Smooth muscle cell of the brain vasculature (primary cell): ENCODE measurements at places on chromosomes 1 and 21.

DNA sequence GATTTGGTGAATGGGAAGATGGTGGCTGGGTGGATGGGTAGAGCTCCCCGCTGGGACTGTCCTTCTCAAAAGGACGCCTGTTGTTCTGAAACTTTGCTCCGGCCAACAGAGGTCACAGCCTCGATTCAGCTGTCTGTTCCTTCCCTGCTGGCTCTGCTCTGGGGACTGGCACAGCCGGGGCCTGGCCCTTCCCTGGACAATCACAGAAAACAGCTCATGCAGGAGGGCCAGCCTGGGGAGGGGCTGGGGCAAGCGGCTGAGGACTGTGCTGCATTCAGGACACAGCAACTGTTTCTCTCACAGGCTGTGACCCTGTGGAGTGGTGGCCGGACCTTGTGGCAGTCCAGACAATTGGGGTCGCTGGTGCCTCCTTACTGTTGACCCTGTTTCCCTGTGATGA, 110.7 kb upstream of the TMEM51 start:
- no peak for DNase-seq

- DNase-seq: no peak
Observed at GRCh38 chr1:30637183-30637980, 86.0 kb downstream of the MATN1 start.

- no peak for DNase-seq
Observed at GRCh38 chr1:202471246-202471645, 122.7 kb downstream of the PPP1R12B start.

DNA sequence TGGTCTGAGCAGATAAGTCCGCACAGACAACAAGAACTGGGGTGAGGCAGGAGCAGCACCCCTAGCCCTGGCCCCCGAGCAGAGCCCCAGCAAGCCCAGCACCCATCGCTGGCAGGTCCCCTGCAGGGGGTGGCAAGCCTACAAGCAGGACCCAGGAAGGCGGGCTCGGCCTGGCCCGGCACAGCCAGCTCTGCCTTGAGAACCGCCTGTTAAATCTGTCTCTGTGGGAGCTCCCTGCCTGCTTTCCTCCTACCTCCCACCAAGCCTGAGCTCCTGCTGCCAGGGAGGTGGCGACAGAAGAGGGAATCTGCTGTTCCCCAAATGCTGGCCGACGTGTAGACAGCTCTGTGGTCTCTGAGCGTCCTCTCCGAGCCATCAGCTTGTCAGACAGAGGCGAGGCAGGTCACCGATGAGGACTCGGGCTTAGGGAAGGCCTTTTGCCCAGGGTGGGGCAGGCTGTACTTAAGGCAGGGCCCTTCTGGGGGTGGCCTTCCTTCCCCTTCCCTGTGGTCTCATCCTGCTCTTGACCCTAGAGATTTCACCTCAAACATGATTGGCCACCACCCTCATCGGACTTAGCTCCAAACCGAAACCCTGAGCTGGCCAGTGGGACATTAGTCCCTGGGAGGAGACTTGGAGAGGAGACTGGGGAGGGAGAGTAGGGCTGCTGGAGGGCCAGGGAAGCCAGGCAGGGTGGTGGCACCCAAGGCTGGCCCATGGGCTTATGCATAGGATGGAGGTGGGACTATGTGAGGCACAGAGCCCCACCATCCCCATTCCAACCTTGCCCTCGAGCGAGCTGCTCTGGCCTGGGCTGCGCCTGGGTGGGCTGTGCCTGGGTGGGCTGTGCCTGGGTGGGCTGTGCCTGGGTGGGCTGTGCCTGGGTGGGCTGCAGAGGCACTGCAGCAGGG, 7.7 kb downstream of the SELENON start:
- no peak for DNase-seq

- DNase-seq: no peak
Observed at GRCh38 chr1:56576880-56577405, 2.4 kb downstream of the PLPP3 start.

DNA sequence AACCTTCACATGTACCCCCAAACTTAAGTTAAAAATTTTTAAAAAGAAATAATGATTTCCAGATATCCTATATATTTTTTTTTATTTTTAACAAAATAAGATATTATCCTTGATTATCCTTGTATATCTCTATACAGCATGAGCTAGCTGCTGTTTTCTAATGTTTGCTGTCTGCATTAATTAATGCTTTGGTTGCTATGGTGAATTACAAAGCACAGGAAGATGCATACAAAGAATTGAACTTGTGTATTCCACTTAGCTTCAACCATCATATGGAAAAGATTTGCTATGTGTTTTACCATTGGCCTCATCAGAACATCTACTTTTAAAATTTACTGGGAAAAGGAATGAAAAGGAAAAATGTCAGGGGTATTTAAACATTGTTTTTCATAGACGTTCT, 35.4 kb downstream of the VPS45 start:
- no peak for DNase-seq

DNA sequence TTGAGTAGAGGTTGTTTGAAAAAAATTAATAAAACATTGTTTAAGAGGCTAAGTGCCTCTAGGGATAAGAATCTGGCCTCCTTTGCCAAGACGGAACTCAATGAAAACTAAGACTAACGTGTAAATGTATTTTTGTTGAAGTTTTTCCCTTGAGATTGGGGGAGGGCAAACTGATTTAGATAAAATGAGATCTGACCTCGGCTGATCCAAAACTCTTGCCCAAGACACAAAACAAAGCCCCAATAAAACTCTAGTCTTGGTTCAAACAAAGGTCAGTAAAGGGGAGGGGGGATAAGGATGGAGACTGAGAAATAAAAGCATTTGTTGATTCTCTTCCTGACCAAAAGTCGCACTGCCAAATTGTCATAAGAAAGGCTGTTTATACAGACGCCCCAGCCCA, 134.8 kb upstream of the DPT start:
- DNase-seq: no peak

- DNase-seq: no peak
Observed at GRCh38 chr1:66341446-66342089, 192.4 kb upstream of the SGIP1 start.

DNA sequence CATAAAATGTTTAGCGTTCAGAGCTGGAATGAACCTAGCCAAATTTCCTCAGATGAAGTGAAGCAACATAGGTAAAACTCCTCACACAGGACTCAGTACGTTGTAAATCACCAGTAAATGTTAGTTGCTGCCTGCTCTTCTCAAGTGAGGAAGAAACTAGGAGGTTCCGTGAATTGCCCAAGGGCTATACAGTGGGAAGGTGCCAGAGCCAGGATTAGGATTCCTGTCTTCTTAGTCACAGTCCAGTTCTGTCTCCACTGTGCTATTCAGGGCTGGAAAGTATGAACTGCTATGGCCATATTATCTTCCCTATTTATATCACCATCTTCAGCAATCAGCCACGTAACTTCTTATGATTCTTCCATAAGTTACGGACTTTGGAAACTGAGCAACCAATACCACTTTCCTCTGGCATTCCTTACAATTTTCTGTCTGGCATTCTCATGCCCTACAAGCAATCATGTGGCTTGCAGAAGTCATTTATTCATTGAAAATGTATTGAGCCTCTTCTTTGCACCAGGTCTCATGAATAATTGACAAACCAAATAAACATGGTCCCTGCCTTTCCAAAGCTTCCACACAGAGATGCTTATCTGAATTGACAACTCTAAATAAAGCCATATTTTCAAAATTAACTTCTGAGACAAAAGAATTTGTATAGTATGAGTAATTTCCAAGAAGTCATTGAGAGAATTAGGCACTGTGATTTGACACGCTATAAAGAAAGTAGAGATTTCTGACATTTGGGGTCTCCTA, 271.6 kb upstream of the SGIP1 start:
- DNase-seq: no peak

DNA sequence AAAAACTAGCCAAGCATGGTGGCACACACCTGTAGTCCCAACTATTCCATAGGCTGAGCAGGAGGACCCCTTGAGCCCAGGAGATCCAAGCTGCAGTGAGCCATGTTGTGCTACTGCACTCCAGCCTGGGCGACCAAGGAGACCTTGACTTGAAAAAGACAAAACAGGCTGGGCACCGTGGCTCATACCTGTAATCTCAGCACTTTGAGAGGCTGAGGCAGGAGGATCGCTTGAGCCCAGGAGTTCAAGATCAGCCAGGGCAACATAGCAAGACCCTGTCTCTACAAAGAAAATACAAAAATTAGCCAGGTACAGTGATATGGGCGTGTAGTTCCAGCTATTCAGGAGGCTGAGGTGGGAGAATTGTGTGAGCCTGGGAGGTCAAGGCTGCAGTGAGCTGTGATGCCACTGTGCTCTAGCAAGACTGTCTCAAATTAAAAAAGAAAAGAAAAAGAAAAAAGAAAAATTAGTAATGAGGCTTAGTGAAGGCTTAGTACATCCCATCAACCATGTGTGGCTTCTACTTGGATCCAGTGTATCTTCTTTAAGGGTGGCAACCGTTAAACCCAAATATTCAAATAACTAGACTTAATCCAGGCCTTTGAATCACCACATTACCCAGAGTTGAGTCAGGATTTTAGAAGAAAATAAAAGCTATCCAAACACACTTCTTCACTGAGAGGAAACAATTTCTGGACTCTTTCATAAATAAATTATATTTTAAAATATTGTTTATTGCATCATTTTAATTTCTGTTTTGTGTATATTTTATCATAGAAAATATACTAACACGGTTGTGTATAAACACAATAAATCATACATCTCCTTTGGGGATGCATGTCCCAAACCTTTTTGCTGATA, 74.3 kb upstream of the RAB4A start:
- no peak for DNase-seq

DNA sequence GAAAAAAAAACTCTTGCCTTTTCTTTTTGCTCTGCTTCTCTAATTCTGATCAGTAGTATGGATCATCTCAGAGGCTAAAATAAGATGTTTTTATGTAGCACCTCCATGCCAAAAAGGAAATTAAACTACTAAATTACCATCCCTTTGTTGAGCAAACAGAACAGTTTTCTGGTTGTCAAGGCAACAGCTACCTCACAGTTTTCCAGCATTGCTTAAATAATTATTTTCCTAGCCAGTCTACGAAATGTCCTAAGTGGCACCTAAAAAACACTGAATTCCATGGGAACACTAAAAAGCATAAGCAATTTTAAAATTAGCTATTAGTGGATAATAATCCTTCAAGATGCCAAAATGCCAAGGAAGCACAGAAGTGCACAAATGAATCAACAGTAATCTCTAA, 61.7 kb downstream of the ARID4B start:
- no peak for DNase-seq

GRCh38 chr21:28309596-28309995, 683.1 kb downstream of the LTN1 start:
- no peak for DNase-seq

- no peak for DNase-seq
Observed at GRCh38 chr21:31997191-31997590, 124.4 kb downstream of the HUNK start.

- DNase-seq: no peak
Observed at GRCh38 chr1:208557046-208557722, 313.0 kb upstream of the PLXNA2 start.

- DNase-seq: no peak
Observed at GRCh38 chr1:192045131-192045530, 113.1 kb upstream of the RGS18 start.

DNA sequence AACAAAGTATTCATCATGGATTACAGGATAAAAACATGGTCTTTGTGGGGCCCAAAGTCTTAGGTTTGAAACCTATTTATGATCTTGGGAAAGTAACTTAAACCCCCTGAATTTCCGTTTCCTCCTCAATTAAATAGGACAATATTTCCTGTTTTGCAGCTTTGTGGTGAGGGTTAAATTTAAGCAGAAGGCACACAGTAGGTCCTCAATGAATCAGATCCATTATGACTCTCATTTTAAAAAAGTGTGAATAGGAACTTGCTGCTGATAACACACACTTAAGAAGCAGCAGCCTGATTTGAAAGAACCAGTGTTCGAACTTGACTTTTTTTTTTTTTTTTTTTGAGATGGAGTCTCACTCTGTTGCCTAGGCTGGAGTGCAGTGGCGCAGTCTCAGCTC, 41.4 kb upstream of the VASH2 start:
- DNase-seq: no peak

DNA sequence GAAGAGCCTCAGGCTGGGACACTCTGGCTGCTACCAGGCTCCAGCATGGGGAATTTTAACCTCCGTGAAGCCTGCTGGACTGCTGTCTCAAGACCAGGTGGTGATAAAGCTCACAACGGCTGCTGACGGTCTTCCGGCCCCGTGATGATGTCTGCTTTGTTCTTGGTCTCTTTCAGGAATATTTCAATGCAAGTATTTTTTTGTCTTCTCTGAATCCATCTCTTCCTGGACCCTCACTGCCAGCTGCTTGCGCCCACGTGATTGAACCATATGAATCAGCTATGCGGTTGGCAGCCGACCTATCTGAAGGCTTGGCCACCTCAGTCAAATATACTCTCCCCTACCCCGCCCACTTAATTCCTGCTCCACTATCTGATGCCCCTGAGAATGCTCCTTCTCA, 14.6 kb upstream of the SLC6A17 start:
- no peak for DNase-seq

GRCh38 chr1:57129865-57130264, 164.1 kb upstream of the C8B start:
- DNase-seq: no peak

GRCh38 chr1:234953655-234954405, 174.8 kb downstream of the TOMM20 start:
- no peak for DNase-seq

GRCh38 chr1:234500269-234500668, 21.3 kb upstream of the TARBP1 start:
- DNase-seq: no peak

DNA sequence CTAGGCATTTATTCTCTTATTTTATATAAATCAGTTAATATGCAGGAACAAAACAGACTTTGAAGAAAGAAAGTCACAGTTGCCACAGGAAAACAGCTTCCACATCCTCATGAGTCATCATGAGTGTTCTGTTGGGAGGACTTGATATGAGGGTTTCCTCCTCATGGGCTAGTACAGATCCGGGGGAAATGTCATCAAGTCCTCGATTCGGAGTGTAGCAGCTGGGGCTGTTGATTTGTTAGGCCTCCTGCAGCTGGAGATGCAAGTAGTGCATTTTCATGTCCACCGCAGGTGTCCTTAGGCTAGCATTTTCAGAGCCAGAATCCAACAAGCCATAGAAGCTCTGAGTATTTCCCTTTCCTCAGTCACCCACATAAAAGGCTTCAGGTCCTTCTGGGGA, 36.7 kb downstream of the ADAM30 start:
- peak; percentile 32 for DNase-seq

GRCh38 chr1:90718411-90719329, 1.6 kb upstream of the BARHL2 start:
- DNase-seq: no peak

DNA sequence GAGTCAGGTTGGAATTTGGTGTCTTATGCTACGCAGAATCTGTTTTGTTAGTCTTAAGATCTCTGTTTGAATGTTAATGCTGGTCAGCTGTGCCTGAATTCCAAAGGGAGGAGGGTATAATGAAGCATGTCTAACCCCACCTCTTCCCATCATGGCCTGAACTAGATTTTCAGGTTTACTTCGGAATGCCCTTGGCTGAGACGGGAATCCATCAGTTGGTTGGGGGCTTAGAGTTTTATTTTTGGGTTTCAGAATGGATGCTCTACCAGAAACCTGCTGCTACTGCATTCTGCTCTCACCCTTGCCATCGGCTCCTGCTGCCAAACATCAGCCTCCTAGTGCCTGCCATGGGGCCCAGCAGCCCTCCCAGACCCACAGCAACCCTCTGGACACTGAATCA, 24.1 kb upstream of the ETV3 start:
- no peak for DNase-seq

GRCh38 chr1:62897788-62898187, 113.9 kb downstream of the ATG4C start:
- no peak for DNase-seq

GRCh38 chr1:173914366-173914871, 2.7 kb downstream of the SERPINC1 start:
- DNase-seq: no peak

- DNase-seq: no peak
Observed at GRCh38 chr1:13832536-13832935, 132.5 kb downstream of the PRDM2 start.

- DNase-seq: no peak
Observed at GRCh38 chr1:9078015-9078751, 8.7 kb upstream of the SLC2A5 start.
